ENCODE measurements at places on chromosomes 16 and 17. TPM values are rescaled to one million over a fixed set of nuclear protein-coding genes. Genes with fewer than 3 reads are reported as not detected.

GRCh38 chr17:8754890-8755289 lies 3.5 kb downstream of the SPDYE4 start:
- DNase-seq: no peak

GRCh38 chr17:72336026-72336803 lies 215.4 kb downstream of the SOX9 start:
- peak; percentile 72 for DNase-seq

GRCh38 chr16:85037050-85037410 lies 9.4 kb downstream of the KIAA0513 start:
- no peak for DNase-seq

DNA sequence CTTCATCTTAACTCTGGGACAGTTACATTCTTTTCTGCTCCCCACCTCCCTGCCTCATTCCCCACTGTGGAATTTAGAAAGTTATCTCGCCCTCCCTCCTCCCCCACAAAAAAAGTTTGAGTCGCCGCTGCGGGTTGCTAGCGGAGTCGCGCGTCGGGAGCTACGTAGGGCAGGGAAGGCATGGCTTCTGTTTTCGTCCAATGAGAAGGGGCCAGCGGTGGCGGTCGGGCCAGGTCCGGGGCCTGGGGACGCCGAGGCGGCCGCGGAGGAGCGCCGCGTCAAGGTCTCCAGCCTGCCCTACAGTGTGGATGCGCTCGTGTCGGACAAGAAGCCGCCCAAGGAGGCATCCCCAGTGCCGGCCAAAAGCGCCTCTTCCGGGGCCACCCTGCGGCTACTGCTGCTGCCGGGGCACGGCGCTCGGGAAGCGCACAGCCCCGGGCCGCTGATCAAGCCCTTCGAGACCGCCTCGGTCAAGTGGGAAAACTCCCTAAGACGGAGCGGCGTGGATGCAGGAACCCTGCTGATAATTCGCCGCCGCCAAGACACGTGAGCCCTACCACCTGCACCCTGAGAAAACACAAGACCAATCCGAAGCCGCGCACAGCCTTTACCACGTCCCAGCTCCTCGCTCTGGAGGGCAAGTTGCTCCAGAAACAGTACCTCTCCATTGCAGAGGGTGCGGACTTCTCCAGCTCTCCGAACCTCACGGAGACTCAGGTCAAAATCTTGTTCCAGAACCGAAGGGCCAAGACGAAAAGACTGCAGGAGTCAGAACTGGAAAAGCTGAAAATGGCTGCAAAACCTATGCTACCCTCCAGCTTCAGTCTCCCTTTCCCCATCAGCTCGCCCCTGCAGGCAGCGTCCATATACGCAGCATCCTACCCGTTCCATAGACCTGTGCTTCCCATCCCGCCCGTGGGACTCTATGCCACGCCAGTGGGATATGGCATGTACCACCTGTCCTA lies 8.9 kb downstream of the OR4D1 start:
- DNase-seq: peak; percentile 93

- DNase-seq: peak; percentile 90
Observed at GRCh38 chr17:66737524-66737923, 97.4 kb upstream of the CACNG5 start.

The ITGA2B gene
- 6.9 TPM for total RNA-seq

The CCDC200 gene
- not detected for total RNA-seq

The CCL15 gene
- total RNA-seq: not detected
